ENCODE measurements at places on chromosomes 1 and 21.

GRCh38 chr1:3241236-3241550 is 172.2 kb downstream of the PRDM16 start:
- DNase-seq, result no peak

DNA sequence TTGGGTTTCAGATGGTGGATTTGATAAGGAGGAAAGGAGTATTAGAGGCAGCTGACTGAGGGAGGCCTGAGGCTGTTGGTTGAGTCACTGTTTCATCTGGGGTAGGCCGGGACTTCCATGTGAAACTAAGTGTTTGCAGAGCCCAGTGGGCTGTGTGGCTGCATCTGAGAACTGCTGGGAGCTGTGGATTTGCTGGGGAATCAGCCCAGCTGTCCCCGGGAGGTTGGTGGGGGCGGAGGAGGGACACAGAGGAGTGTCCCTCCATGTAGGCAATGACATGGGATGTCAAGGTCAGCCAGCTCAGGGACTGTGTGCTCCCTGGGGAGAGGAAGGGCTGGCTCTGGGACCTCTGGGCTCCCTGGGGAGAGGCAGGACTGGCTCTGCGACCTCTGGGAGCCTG is 36.4 kb downstream of the SLC2A7 start:
- DNase-seq, result no peak

- DNase-seq, result no peak
These were observed 149.8 kb upstream of the PALMD start for GRCh38 chr1:99496067-99496466.

DNA sequence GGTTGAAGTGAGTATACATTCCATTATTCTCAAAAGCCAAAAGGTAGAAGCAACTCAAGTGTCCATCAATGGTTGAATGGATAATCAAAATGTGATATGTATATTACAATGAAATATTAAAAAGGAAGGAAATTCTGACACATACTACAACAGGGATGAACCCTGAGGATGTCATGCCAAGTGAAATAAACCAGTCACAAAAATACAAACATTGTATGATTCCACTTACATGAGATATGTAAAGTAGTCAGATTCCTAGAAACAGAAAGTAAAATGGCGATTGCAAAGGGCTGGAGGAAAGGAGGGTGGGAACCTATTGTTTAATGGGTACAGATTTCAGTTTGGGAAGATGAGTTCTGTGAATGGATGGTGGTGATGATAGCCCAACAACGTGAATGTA is 5.8 kb downstream of the SLC44A3 start:
- DNase-seq, result no peak

DNA sequence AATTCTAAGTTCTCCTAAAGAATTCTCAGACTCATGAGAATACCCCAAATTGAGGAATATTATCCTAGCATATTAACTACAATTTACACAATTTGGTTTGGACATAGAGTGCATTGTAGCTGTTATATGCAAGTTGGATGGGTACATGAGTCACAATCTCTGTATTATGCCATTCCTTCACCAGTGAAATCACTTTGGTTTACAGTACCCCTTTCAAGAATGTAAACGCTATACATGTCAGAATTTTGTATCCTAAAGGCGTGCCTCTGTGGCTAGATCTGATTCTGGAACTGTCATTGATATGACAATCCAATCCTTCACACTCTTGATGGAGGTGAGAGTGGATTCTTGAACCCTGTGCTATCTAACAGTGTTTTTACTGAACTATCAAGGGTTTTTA is 6.7 kb upstream of the IL10RB start:
- no peak for DNase-seq

DNA sequence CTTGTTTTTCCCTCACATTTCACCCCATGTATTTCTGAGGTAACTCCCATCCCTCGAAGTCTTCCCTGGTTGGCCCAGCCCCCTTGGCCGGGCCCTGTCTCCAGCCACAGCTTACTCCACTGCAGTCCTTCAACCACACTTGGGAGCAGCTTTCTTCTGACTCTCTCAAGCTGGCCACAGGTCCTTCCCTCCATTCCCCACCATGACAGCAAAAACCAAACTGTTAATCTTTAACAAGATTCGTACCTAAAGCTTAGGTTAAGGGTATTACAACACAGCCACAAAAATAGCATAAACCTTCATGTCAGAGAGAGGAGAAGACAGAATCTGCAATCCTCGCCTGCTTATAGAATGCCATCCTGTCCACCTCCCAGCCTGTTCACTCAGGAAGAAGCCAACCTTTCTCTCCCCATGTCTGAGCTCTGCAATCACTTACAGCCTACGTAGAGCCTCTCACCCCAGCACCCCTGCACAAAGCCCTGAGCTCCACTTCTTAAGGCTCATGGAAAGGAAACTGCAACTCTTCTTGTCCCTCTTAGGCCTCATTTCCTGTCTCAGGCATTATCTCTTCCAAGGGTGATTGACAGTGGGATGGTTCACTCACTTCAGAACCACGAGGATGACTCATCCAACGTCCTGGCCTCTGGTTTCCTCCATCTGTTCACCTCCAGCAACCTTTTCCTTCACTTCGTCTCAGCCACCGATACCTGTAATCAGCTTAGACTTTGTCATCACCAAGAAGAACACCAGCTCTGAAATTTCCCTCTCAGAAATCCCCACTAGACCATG is 72.8 kb downstream of the CD2 start:
- no peak for DNase-seq

- DNase-seq, result no peak
These were observed 7.2 kb downstream of the ZDHHC18 start for GRCh38 chr1:26833432-26834405.

- DNase-seq, result no peak
These were observed 20.4 kb downstream of the KRTAP10-1 start for GRCh38 chr21:44519346-44520325.

DNA sequence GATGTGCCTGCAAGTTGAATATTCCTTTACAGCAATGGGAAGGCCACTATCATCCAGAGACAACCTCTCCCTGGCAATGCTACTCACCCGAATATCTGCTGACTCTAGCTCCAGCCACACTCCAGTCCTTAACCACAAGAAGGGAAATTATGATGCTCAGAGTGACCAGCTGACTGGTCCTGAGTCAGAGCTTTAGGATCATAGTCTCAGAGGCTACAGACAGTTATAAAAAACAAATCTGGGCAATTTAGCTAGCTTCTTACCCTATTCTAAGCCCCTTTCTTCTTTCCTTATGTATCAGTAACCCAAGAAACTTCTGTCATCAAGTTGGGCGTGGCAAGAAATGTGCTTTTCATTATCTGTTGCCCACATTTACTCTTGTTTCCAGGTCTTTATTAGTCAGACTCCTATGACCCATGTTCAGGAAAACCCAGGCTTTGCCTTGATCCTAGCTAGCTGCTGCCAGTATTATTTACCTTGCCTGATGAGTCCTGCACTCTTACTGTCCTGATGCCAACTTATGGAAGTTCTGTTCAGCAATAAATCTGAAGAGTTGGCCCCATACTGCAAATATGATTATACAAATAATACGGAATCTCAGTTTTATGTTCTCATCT is 207.0 kb downstream of the TTLL7 start:
- DNase-seq, result no peak

DNA sequence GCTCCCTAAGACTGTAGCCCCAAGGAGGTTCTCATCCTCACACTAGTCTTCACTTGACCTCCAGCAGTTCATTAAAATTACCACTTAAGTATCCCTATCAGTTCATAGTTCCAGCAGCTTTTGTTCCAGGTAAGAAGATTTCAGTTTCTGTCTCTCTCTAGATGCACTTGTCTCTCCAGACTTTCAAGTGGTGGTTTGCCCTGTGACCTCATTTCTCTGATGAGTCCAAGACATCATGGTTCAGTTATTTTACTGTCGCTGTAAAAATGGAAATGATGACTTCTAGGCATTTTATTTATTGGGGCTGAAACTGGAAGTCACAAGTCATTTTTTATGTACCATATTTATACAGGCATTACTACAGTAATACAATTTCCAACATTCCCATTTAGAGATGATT is 17.9 kb upstream of the RGS18 start:
- no peak for DNase-seq

GRCh38 chr1:115230281-115230680 is 107.8 kb downstream of the NGF start:
- no peak for DNase-seq

DNA sequence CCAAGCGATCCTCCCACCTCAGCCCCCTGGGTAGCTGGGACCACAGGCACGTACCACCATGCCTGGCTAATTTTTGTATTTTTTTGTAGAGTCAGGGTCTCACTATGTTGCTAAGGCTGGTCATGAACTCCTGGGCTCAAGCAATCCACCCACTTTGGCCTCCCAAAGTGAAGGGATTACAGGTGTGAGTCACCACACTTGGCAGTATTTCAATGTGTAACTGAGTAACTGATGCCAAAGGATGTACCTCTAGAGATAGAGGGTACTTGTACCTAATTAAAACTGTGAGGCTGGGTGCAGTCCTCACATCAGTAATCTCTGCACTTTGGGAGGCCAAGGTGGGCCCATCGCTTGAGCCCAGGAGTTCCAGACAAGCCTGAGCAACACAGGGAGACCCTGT is 258.7 kb upstream of the DMRTA2 start:
- DNase-seq, result no peak

DNA sequence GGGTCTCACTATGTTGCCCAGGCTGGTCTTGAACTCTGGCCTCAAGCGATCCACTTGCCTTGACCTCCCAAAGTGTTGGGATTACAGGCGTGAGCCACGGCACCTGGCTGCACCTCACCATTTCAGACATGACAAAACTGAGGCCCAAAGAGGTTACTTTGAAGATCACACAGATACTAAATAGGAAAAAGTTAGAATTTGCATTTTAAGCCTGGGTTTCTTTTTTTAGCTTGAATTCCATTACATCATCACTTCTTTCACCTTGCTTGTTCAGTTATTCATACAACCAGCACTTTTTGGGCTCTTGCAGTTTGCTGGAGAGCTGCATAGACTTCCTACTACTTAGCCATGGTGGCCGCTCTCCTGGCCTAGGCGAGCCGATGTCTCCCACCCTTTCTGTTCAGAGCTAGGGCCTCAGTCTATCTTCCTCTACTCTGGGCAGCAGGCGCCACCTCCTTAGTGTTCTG is 16.3 kb upstream of the CD2 start:
- DNase-seq, result no peak

- DNase-seq, result no peak
These were observed 267.3 kb upstream of the DUSP10 start for GRCh38 chr1:222009105-222009730.

DNA sequence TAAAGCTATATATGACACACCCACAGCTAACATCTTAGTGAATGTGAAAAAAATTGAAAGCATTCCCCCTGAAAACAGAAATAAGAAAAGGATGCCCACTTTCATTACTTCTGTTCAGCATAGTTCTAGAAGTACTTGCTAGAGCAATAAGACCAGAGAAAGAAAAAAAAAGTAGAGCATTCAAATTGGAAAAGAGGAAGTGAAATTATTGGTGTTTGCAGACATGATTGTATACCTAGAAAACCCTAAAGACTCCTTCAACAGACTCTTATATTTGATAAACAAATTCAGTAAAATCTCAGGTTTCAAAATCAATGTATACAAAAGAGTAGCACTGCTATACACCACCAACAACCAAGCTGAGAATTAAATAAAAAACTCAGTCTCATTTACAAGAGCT is 1461.0 kb downstream of the AMY1C start:
- DNase-seq, result no peak
